ENCODE measurements at places on chromosomes 7 and 10. TPM values are rescaled to one million over a fixed set of nuclear protein-coding genes. Genes with fewer than 3 reads are reported as not detected.

GRCh38 chr7:18896343-18896975 lies 221.0 kb downstream of the TWIST1 start:
- no peak for DNase-seq

Gene CFAP46
- polyA plus RNA-seq = 2.0 TPM

GRCh38 chr10:77007834-77008233 lies 629.8 kb downstream of the KCNMA1 start:
- no peak for DNase-seq

GRCh38 chr10:1712314-1712713 lies 25.0 kb downstream of the ADARB2 start:
- no peak for DNase-seq

Measured in BJ (cell line).